Stimulated activated CD4-positive, alpha-beta T cell treated with anti-CD3 and anti-CD28 coated beads, TNF-alpha, amount 100 ng/mL, for 4 hours (primary cell): ENCODE measurements at places on chromosomes 13 and 19.

DNA sequence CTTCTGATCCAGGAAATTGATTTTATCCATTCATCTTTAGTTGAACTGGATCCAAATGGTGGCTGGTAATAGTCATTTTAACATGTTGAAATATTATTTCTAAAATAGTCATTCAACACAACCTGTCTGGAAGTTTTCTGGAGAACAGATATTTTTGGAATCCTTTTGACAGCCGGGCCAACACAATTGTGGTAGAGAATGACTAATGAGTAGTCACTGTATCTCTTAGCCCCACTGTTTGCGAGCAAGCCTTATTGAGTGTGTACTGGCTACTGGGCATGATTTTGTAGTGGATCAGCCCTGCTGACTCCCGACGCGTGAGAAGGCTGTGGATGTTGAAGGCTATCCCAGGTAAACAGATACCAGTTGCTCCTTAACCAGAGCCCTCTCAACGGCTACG, 383.4 kb downstream of the ZNF536 start:
- DNase-seq, result no peak

DNA sequence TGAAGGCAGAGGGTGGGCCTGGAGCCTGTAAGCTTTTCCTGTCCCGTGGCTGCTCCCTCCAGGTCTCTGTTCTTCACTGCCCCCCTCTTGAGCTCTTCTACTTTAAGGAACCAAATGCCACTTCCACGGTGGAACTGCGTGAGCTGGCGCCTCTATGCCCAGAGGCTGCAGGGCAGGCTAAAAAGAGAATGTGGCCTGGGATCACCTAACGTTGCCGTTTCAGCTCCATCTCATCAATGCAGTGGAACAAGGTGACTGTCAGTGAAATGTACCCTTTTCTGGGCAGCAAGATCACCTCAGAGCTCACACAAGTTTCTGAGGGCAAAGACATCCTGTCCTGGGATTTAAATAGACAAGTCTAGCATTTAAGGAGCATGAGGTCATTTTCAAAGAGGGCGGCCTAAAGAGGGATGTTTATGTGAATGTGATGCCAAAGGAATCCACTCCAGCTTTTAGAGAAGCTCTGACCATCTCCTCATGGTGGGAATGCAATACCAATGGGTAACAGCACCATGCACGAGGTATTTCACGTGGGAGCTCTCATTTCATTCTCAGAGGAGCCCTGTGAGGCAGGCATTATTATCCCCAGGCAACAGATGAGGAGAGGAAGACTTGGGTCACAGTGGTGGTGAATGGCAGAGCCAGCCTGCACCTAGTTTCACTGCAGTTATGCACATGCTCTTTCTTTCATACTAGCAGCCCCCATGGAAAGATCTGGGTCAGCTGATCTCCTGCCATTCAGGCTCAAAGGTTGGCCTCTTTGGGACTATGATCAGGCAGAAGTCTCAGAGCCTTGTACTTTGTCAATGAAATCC, 39.3 kb downstream of the RGCC start:
- DNase-seq, result no peak

DNA sequence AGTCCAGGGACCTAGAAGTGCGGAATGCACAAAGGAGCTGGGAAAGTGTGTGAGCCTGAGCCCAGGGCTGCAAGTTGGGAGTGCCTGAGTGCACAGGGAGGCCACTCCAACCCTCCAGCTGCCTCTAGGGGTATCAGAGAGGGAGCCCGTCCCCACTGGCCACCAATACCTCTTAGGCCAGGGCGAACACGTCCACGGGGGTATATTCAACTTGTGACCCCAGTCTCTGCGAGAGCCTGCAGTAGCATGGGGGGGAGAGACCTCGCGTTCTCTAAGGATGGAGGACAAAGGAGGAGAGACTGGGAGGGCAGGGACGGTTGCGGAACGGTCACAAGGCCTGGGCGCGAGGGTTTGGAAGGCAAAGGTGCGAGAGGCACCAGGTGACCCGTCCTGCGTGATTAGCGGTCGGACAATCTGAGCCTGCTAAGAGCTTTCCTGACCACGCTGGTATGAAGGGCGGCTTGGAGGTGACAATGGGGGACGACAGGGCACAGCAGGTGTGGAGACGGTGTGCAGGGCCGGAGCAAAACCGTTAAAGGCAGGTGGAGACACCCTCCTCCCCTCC, 676 bp downstream of the CD320 start:
- DNase-seq, result no peak

GRCh38 chr19:13909430-13909829, 3.4 kb downstream of the CC2D1A start:
- no peak for DNase-seq

DNA sequence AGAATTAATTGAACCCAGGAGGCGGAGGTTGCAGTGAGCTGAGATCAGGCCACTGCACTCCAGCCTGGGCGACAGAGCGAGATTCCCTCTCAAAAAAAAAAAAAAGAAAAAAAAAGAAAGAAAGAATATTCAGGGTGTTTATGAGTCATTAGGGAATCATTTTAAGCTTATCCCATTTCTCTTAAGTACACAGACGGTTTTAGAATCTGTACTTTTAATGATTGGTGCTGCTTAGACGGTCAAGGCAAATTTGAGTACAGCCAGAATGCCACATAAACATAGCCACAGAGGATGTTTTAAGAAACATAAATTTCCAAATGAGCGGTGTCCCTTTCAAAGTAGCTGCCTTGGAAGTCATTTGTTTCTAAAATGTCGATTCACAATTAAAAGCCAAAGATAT, 2.6 kb downstream of the SPRYD7 start:
- no peak for DNase-seq

DNA sequence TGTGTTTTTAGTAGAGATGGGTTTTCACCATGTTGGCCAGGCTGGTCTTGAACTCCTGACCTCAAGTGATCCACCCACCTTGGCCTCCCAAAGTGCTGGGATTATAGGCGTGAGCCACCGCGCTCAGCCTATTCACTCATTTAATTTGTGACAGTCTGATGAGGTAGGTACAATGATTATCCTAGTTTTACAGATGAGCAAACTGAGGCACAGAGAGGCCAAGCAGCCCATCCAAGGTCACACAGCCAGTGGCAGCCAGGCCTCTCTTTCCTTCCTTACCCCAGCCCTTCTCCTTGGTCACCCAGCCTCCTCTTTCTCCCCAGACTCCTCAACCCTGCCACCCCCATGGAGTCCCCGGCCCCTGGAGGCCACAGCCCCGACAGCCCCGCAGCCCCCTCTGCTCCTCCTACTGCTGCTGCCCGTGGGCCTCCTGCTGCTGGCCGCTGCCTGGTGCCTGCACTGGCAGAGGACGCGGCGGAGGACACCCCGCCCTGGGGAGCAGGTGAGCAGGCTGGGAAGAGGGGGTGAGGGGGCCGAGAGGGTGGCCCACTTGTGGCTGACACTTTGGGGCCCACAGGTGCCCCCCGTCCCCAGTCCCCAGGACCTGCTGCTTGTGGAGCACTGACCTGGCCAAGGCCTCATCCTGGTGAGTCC, 6.1 kb downstream of the FLT3LG start:
- no peak for DNase-seq

DNA sequence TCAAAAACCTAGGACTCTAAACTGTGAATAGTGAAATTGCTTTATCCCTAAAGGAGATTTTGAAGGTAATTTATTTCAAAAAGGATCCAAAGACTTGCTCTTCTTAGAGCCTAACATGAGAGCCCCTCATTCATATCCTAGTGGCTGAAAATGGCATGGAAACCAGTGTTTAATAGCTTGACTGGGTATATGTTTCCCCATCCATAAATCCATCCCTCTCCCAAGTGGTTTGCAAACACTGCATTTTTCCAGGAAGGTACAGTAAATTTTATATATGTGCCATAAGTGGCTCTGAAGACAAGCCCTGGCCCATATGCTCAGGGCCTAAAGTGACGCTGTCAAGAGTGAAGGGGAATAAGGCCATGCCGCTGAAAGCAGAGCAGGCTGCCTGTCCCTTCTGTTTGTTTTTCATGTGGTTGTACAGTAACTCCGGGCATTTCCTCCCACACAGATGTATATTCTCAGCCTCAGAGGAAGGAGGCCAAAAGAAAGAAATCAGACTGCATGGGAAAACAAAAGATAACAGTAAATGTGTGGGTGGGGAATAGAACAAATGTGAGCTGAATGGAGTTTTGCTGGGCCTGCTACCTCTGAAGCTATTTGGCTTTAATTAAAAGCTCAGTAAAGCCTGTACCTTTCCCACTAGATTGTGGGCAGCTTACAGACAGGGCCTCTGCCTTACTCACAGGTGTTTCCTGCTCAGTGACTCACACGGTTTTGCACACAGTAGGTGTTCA, 181.9 kb downstream of the PCDH9 start:
- no peak for DNase-seq

- DNase-seq, result no peak
Measured at GRCh38 chr19:29872224-29872731, 60.5 kb downstream of the CCNE1 start.

DNA sequence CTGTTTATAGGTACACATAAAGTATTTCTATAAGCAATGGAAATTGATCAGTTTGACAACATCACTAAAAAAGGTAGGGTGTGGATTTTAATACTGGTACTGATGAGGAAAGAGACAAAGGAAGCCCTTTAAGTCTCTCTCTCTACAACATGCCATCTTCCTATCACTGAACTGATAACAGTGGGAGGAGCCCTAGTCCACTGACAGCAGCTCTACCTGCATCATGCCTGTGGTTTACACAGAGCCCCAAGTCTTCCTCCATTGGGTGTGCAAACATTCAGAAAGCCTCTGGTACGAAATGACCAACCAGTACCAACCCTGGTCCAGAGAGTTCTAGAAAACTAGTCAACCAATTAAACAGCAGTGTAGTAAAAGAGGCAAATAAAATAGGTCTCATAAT, 53.4 kb downstream of the KLF12 start:
- DNase-seq, result no peak

- no peak for DNase-seq
Measured at GRCh38 chr19:52190487-52191293, 838 bp downstream of the PPP2R1A start.

- DNase-seq, result no peak
Measured at GRCh38 chr19:14006766-14007562, 844 bp upstream of the RFX1 start.

DNA sequence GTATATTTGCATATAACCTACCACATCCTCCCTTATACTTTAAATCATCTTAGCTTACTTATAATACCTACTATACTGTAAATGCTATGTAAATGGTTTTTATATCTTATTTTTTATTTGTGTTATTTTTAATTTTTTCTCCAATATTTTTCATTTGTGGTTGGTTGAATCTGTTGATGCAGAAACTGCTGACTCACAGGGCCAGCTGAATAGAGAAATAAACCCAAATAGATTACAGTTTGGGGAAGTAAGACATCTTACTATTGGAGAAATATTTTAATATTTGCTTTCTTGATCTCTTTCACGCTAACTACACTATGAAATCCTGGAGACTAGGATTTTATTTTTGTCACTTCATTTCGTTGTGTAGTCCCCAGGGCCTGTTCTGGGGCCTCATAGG, 7.1 kb downstream of the SMAD9 start:
- no peak for DNase-seq

- DNase-seq, result no peak
Measured at GRCh38 chr13:33496336-33496735, 210.8 kb upstream of the STARD13 start.

DNA sequence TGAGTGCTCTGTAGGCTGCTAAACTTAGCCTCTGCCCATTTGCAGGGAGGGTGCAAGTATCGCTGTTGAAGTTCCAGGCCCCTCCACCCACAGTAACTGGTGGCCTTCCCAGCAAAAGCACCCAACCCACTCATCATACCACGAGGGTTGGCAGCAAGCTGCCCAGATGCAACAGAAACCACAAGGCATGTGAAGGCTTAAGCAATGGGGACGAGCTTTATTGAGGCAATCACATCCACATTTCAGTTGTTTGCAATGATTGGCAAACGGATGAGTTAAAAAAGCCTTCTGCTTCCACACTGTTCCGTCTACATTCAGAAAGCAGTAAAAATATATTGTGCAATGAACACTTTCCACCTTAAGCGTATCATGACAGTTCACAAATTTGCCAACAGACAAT, 10.3 kb downstream of the GJB6 start:
- no peak for DNase-seq

GRCh38 chr13:100208626-100209025, 119.7 kb downstream of the PCCA start:
- DNase-seq, result no peak

DNA sequence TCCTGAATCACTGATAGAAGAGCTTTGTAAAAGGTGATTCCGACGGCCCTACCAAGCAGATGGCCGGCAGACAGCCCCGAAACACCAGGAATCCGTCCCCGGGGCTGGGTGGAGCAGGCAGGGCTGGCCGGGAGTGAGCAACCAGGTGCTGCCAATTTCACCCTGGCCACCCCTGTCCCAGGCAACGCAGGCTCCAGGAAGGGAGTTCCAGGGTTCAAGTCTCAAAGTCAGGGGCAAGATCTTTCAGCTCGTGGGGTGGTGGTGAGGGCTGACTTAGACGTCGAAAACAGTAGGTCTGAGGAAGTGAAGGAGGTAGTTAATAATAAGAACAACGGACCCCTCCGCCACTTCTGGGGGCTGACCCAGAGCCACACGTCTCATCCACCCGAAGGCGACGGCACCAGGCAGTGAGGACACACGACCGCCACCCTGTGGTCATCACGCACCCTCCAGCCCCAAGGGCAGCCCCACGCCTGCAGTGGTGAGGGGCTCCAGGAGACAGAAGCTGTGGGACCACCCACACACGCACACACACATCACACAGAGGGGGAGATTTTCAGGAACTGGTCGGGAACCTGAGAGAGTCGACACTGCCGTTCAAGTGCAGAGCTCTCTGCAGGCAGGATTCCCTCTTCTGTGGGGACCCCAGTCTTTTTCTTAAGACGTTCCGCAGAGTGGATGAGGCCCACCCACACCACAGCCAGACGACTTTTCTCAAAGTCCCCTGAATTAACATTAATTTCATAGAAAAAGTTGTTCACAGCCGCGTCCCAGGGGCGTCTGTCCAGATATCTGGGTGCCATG, 67.2 kb downstream of the SPACA7 start:
- no peak for DNase-seq

GRCh38 chr13:33050161-33050560, 33.9 kb downstream of the KL start:
- no peak for DNase-seq

GRCh38 chr13:61954092-61954491, 538.4 kb upstream of the PCDH20 start:
- DNase-seq, result no peak

DNA sequence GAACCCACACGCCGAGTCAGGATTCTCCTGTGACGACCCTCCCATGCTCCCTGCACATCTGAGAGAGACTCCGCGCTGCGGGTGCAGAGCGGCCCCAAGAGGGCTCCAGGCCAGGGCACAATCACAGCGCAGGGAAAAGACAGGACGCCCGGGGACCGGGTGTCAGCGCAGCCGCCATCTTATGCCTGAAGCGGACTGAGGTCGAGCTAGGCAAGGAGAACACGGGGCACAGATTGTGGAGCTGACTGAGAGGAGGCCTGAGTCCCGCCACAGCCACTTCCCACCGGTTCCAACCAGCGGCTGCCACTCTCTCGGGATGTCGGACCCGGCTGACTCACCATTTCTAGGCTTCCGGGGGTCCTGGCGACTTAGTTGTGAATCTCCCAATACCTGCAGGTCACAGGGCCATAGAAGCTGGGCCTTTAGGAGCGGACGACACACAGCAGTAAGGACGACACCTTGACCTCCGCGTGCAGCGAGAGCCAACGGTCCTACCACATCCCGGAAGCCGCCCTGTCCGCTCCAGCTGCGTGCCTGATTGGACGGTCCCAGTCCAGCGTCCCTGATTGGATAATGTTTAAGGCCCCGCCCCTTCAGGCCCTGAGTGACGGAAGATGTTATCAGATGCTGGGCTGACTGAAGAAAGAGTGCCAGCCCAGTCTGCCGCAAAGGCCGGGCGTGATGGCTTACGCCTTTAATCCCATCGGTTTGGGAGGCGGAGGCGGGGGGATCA, at the start of gene ZNF728:
ZNF728 (minus strand) TSS at position 487 of the 733 bp plus-strand sequence; CDS start at position 341, 146 bp downstream.
- DNase-seq, result no peak

- DNase-seq, result no peak
Measured at GRCh38 chr13:33445024-33445423, 159.5 kb upstream of the STARD13 start.
